Fibroblast of skin of scalp (primary cell): ENCODE measurements at places on chromosomes 2 and 18.

- DNase-seq: peak; percentile 36
These were observed 109.9 kb downstream of the SLC4A3 start for GRCh38 chr2:219737270-219737691.

DNA sequence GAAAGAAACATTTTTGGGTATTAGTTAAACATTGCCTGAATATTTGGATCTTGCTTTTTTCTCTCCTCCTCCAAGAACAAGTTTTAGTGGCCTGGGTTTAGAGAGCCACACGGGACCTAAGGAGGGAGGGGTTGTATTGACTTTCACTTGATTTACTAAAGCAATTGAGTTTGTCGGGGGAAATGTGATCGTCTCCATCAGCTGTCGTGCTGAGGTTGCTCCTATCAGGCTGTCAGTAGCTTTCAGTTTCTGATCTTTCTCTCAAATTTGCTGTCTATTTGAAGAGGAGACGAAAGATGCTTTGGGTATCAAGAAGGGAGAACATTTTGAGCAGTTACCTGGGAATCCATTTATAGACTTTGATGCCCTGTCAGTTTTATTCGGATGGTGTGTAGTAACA, 106.0 kb downstream of the SETBP1 start:
- no peak for DNase-seq

DNA sequence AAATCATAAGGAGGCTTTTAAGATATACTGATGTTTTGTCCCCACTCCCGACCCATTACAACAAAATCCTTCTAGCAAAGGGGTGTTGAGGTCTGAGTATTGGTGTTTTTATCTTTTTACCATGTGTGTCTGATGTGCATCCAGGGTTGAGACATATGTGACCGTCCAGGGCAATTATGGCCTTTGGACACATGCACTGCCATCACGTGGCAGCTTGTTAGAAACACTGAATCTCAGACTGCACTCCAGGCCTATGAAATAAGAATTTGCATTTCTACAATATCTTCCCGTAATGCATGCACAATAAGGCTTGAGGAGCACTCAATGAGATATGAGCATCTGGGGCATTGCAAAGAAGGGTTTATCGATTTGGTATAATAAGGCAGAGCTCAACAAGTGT, 235.1 kb upstream of the ZNF804A start:
- DNase-seq: no peak

GRCh38 chr2:36597532-36598377, at the start of gene FEZ2:
Gene FEZ2 (minus strand): TSS chr2:36598168. CDS start chr2:36598142, 26 bp downstream.
- peak; percentile 80 for DNase-seq

GRCh38 chr2:238321467-238321866, 1.1 kb downstream of the TRAF3IP1 start:
- DNase-seq: no peak

DNA sequence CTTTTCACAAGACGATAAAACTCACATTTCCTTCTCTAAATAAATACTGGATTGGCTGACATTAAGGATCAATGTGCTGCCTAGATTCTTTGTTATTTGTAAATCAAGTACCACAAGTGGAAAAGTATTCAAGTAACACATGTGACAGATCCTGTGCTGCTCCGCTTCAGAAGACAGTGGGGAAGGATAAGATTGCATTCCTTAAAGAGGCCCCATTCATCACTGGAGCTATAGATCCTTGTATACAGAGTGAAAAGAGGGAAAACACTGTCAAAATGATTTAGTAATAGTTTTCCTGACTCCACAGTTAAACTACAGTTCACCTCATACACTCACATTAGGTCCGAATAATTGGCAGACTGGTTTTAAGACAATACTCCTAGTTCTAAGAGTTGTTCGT, 108.0 kb upstream of the CSRNP3 start:
- DNase-seq: no peak

- no peak for DNase-seq
These were observed 32.1 kb downstream of the ME2 start for GRCh38 chr18:50911006-50911405.

GRCh38 chr2:128808462-128809258, 490.0 kb upstream of the HS6ST1 start:
- DNase-seq: peak; percentile 18

- no peak for DNase-seq
These were observed 130.6 kb downstream of the ZEB2 start for GRCh38 chr2:144389151-144389929.

DNA sequence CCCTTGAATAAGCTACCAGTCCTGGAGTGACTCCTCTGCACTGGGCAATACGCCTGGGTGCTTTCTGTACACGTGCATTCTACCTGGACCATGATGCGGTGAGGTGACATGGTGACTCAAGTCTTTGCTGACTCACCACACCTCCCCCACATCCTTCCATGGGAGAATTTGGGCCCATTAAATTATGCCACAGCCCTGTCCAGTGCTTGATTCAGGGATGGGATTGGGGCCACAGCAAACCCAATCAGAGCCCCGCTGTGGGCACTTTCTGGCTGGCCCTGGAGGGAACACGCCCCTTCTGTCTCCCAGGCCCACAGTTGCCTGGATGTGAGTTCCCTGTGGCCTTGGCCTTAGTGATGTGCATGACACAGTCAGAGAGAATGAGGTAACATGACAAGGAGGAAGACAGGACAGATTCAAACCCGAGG, 86.9 kb downstream of the LRRC30 start:
- no peak for DNase-seq

GRCh38 chr2:172103471-172104272, 972 bp upstream of the DLX2 start:
- DNase-seq: peak; percentile 82

GRCh38 chr18:111306-112014, 46.9 kb upstream of the USP14 start:
- peak; percentile 60 for DNase-seq

- DNase-seq: peak; percentile 49
These were observed 182.3 kb downstream of the RDH14 start for GRCh38 chr2:18378020-18378653.

DNA sequence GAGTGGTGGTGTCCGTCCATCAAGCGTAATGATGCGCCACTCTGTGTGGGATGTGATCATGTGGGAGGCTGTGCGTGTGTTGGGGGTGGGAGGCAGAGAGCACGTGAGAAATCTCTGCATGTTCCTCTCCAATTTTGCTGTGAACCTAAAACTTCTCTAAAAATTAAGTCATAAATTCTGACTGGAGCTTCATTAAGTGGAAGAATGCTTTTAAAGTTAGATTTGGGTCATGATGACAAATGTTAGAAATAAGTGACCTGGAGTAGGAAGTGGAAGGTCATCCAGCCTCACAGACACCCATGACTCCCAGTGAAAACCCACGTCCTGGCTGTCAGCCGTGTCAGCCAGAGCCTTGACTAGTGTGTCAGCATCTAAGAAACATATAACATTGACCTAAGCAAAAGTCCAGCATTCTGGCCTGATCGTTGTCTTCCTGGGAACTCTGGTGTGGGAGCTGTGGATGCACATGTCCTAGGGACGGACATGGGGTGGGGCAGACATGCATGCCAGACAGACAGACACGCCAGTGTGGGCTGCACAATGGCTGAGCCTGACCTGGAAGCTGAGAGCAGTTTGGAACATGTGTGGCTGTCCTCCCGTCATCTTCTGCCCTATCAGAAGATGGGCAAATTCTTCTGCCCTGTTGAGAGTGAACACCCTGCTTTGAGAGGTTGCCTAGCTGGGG, 245.6 kb downstream of the FAM210A start:
- DNase-seq: no peak

- DNase-seq: no peak
These were observed 446.3 kb downstream of the LPIN1 start for GRCh38 chr2:12192762-12193161.

DNA sequence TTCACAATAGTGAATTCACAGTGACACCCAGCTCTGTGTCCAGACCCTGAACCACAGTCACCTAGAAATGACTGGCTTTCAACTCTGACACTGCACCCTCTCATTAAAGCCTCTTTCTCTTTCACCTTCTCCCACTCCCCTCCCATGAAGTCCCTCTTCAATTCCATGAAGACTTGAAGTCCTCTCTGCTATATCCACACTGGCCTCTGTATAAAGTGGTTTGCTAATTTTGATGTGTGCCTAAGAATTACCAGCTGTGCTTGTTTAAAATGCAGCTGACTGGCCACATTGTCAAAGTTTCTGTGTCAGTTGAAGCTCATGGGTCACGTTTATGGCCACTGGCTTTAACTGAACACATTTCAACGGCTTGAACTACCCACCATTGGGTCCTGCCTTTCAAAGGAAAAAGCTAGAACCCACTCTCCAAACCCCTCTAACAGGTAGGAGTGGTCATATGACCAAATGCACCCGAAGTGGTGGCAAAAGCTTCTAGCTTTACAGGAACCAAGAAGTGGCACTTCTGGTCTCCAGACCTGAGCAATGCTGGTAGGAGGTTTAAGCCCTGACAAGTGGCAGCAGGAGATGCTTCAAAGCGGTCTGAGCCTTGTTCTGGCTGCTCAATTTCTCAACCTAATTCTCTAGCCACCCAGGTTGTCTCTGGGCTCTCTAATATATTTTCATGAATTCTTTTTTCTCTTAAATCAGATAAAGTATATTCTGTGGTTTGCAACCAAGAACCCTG, 34.2 kb downstream of the B4GALT6 start:
- DNase-seq: no peak

DNA sequence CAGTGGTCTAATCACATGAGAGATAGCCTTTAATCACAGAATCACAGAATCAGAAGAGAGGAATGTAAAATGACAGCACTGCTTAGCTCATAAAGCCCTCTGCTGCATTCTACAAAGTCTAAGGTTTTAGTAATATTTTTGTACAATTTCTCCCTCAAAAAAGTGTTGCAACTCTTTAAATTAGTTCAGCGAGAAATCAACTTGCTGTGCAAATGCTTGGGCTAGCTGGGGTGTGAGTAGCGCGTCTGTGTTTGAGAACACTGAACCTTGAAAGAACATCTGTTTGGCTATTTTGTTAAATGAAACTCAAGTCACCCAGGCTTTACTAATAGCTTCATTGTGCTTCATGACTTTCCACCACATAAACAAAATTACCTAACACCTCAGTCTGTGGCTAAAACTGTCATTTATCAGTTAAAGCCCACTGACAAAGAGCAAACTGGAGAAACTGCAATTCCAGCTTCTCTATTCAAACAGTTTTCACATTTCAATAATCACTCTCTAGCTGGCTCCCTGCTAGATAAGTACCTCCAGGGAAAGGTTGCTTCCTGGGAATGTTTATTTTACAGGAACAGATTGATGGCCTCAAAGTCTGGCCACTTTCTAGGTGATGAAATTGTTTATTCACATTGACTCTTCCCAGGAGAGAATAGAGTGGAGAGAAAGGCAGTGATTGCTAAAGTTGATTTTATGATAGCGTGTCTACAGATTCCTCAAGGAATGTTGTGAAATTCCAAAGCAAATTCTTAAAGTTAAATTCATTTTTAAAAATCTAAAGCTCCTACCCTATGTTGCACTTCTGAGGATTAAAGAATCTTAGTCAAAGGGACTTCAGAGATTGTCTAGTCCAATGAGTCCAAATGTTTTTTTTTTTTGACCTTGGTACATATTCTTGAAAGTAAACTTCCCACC, 36.0 kb upstream of the STAT1 start:
- peak; percentile 96 for DNase-seq

DNA sequence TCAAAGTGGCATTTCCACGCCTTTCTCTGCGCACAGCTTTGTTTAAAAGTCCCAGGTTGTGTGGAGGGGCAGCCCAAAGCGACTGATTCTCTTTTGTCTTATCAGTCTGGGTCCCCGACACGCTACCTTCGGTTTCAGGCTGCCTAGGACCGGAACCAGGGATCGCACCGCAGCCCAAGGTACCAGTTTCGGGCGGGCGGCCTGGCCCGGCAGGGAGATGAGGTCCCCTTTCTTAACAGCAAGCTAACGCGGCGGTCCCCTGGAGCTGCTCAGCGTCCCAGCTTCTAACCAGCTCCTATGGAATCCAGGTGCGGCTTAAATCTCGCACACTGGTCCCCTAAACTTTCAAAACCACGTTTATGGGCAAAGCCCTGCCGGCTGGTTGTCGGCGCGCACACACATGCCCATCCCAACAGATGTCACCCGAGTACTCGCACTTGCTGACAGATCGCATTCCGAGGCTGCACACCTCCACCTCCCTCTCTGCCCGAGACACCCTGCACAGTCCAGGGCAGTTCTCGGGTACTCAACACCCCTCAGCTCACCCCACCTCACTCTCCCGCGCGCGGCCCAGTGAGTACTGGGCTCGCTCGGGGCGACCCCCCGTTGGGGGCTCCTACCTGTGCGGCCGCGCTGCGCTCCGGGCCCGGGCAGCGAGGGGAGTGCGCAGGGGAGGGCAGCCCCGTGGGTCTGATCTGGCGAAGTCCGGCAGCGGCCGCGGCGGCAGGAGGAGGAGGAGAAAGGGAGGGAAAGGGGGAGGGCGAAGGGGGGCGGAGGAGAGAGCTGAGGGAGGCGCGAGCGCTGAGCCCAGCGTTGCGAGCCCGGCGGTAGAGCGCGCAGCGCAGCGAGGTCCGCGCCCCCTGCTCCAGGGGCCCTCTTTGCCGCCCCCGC, at the start of gene EFEMP1:
Gene EFEMP1, minus strand, starts transcription at position 692 of the 891 bp plus-strand sequence. CDS start 1,342 bp downstream, outside the sequence.
- DNase-seq: peak; percentile 68

GRCh38 chr2:134074619-134075018, 179.3 kb upstream of the MGAT5 start:
- DNase-seq: no peak

DNA sequence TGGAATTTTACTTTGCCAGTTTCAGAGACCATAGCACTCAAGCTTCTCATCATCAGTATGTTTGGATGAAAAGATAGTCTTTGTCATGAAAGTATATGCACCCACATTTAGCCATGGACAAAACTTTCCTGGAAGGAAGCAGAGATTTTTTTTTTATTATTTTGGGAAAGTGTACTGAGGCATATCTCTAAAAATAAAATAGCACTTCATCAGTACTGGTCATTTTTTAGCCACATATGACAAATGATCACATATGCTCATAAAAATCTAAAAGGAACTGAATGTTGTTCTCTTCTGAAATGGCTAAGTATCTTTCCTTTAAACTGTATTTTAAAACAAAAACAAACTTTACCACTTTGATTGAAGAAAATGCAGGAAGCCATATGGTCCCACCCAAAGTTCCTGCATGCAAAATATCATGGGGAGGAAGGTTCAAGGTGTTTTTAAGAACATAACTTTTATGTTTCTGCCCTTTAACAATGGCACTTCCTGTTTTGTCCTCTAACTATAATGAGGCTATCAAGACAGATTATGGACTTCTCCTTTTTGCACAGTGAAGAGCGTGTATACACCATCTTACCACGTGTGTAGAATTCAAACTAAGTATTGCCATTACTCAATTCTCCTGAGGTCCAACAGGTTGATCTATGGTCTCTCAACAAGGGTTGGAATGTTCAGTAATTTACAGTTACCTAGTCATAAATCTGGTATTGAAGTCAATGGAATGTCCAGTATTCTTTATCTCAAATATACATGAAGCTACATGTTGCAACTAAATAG, 77.1 kb upstream of the SLC39A10 start:
- DNase-seq: no peak
